Activated naive CD8-positive, alpha-beta T cell treated with anti-CD3 and anti-CD28 coated beads for 36 hours (primary cell): ENCODE measurements at places on chromosomes 5 and 9. TPM values are rescaled to one million over a fixed set of nuclear protein-coding genes. Genes with fewer than 3 reads are reported as not detected.

- H3K27ac ChIP-seq = no peak overlapping the region
- no peaks in the 10 kb centered on the region for H3K4me1 ChIP-seq
- no peaks in the 10 kb centered on the region for H3K27me3 ChIP-seq
- H3K36me3 ChIP-seq = no peaks in the 10 kb centered on the region
- no peak overlapping the region for H3K4me3 ChIP-seq
Observed at GRCh38 chr5:3269395-3270169, 326.1 kb upstream of the IRX1 start.

DNA sequence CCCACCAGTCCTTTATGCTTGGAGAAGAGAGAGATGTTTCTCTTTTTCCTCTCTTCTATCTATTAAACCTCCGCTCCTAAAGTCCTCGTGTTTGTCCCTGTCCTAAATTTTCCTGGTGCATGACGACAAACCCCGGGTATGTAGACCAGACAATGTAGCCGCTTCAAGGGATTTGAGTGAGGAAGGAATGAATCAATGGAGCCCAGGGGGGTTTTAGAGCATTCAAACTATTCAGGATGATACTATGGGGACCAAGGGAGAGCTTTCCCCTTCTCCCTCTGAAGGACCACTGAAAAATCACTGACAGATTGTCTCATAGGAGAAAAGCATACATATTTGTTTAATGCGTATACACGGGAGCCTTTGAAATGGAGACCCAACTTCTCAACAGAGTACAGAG is 18.4 kb downstream of the CEL start:
- no peaks in the 10 kb centered on the region for H3K27me3 ChIP-seq
- H3K27ac ChIP-seq = no peak overlapping the region
- no peaks in the 10 kb centered on the region for H3K4me1 ChIP-seq
- H3K36me3 ChIP-seq = no peaks in the 10 kb centered on the region
- no peak overlapping the region for H3K4me3 ChIP-seq

GRCh38 chr9:98709968-98710965 is 1.5 kb upstream of the GABBR2 start:
- no peaks in the 10 kb centered on the region for H3K36me3 ChIP-seq
- H3K4me3 ChIP-seq = peak overlapping the region; percentile 33
- H3K27me3 ChIP-seq = peaks cover 65% of the 10 kb centered on the region
- DNase-seq = no peak
- no peak overlapping the region for H3K27ac ChIP-seq

- H3K4me1 ChIP-seq = no peaks in the 10 kb centered on the region
- no peak overlapping the region for H3K4me3 ChIP-seq
- no peaks in the 10 kb centered on the region for H3K27me3 ChIP-seq
- H3K36me3 ChIP-seq = no peaks in the 10 kb centered on the region
- no peak for DNase-seq
Observed at GRCh38 chr5:166532456-166533220, 1758.8 kb upstream of the WWC1 start.

The ZNF454 gene
- not detected for total RNA-seq

GRCh38 chr9:129313331-129313955 is 135.4 kb upstream of the IER5L start:
- H3K4me1 ChIP-seq = no peaks in the 10 kb centered on the region
- DNase-seq = no peak
- H3K27ac ChIP-seq = no peak overlapping the region

- no peaks in the 10 kb centered on the region for H3K36me3 ChIP-seq
- H3K4me3 ChIP-seq = no peak overlapping the region
- peaks cover 4% of the 10 kb centered on the region for H3K27me3 ChIP-seq
- no peak overlapping the region for H3K27ac ChIP-seq
Observed at GRCh38 chr9:116318468-116319374, 165.1 kb downstream of the PAPPA start.

The WDR38 gene
- total RNA-seq = not detected

GRCh38 chr5:178363501-178364325 is 131.1 kb upstream of the PHYKPL start:
- H3K36me3 ChIP-seq = no peaks in the 10 kb centered on the region
- no peak overlapping the region for H3K27ac ChIP-seq
- H3K27me3 ChIP-seq = no peaks in the 10 kb centered on the region
- H3K4me3 ChIP-seq = no peak overlapping the region
